ENCODE measurements at places on chromosomes 6 and 20.

- peak; percentile 14 for DNase-seq
Observed at GRCh38 chr20:40265825-40266533, 423.1 kb downstream of the MAFB start.

- DNase-seq, result no peak
Observed at GRCh38 chr20:363319-364078, 16.6 kb downstream of the NRSN2 start.

- no peak for DNase-seq
Observed at GRCh38 chr6:18330548-18331081, 56.5 kb upstream of the RNF144B start.

GRCh38 chr6:10272591-10272990, 142.3 kb downstream of the TFAP2A start:
- DNase-seq, result no peak

GRCh38 chr20:12978126-12978394, 30.7 kb upstream of the SPTLC3 start:
- DNase-seq, result no peak

GRCh38 chr6:128251445-128252340, 268.7 kb downstream of the PTPRK start:
- no peak for DNase-seq

DNA sequence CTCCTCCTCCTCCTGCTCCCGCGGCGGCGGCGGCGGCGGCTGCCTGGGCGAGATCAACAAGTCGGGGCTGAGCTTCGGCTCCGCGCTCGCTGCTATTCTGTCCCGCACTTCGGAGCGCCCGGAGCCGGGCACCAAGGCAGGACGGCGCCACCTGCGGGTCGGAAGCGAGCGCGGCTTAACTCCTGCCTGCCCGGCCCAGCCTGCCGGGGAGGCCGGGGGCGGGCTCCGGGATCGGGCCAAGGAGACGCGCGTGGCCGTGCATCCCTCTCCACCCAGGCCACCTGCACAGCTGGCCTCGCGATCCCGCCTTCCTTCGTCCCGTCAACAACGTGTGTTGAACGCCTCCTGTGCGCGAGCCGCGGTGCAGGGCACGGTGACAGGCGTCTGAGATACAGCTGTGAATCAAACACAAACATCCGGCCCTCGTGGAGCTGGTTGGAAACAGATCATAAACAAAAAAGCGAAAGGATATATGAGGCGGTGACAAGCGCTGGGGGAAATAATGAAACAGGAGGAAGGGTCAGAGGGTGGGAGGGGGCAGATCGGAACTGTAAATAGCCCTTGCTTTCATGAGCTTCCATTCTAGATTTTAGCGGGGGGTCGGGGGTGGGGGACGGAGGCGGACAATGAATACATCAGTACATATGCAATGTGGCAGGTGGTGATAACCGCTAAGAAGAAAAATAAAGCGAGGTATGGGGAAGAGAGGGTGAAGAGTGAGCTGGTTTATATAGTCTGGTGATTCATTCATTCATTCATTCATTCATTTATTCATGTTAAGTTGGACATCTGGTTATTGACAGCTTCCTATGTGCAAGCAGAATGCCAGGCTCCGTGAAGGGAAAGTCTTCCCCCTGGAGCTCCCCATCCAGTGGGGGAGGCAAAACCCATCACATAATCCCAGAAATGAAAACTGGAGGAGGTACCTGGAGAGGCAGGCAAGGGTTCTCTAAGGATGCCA, 2.0 kb upstream of the KCNB1 start:
- DNase-seq, result peak; percentile 69

DNA sequence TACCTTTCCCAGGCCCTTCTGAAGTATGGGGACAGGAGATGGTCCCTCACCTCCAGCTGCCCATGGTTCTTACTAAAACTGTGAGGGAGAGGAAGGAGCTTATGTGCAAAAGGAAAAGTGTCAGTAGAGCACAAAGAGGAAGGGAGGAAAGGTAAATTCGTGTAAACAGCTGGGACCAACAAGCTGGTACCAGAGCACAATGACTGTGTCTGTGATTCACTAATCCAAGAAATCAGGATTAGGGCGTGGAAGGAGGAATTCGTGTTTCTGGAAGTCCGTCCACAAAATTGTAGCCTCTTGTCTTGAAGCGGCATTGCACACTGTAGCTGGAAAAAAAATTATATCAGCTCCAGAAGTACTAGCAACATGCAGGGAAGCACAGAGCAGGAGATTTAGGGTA, 129.0 kb upstream of the RREB1 start:
- no peak for DNase-seq

GRCh38 chr6:125749173-125749864, at the start of gene HEY2:
HEY2 (plus strand) TSS chr6:125749632; CDS start chr6:125749777, 145 bp downstream.
- DNase-seq, result peak; percentile 56

DNA sequence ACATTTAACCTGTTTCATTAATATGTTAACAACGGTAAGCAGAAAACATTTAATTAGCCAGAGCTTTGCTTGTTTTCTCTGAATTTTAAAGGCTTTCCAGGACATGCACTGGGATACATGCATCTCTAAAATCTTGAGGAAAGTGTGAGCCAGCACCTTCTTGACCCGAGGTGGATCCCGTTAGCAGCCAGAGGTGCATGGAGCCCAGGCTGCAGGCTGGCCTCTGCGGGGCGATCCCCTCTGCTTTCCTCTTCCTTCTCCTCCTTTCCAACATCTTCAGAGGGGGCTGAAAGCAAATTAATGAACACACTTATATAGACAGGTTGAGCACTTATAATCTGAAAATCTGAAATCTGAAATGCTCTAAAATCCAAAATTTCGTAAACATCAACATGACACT, 128.7 kb upstream of the CST7 start:
- no peak for DNase-seq

- no peak for DNase-seq
Observed at GRCh38 chr20:24771542-24772061, 177.5 kb upstream of the CST7 start.

DNA sequence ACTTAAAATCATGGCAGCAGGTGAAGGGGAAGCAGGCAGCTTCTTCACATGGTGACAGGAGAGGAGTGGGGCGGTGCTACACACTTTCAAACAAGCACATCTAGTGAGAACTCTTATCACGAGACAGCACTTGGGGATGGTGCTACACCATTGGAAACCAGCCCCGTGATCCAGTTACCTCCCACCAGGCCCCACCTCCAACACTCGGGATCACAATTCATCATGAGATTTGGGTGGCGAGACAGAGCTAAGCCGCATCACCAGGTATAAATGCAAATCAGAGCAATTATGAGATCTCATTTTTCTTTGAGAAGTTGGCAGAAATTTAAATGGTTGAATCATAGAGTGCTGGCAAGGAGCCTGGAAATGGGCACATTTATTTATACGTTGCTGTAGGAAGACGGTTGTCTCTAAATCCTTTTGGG, 31.4 kb downstream of the IGF2R start:
- DNase-seq, result no peak

DNA sequence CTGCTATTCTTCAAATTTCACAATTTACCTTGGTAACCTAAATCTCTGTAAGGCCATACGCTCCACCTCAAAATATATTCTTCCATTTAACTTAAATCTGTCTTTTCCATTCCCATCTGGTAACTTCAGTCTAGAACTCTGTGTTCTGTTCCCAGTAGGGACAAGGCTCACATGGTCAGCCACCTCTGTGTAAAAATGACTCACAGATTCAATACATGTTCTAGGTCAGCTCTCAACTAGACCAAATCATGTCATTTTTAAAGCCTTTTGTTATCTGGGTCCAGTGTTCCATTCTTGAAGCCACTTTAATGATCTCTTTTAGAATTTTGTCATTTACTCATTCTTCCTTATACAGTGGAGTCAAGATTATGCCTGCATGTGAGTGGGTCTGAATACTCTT, 315.6 kb upstream of the CITED2 start:
- no peak for DNase-seq

- DNase-seq, result no peak
Observed at GRCh38 chr6:170206317-170206621, 84.6 kb downstream of the DLL1 start.

DNA sequence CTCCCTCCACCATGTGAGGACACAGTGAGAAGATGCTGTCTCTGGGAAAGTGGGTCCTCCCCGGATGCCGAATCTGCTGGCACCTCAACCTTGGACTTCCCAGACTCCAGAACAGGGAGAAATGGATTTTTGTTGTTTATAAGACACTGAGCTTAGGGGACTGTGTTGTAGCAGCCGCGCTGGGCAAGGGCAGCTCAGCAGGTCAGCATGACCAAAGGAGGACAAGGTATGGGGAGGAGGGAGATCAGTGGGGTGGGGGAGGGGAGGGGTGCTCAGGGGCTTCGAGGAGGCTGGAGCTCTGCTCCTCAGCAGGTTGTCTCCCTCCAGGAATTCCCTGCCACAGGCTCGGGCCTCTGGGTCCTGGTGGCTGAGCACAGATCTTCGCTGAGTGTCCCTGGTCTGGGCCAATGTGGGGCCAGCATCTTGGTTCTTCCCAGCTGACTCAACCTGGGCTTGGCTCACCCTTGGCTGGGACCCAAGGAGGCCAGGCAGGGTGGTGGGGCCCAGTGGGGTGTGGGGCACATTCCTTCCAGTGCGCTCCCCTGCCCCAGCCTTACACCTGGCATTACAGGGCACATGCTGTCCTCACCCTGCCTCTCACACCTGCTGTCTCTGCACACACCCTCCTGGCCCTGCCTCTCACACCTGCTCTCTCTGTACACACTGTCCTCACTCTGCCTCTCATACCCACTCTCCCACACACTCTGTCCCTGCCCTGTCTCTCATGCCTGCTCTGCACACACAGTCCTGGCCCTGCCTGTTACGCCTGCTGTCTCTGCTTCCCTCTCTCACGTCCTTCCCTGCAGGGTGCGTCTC, 107.3 kb downstream of the SYCP2 start:
- DNase-seq, result no peak

DNA sequence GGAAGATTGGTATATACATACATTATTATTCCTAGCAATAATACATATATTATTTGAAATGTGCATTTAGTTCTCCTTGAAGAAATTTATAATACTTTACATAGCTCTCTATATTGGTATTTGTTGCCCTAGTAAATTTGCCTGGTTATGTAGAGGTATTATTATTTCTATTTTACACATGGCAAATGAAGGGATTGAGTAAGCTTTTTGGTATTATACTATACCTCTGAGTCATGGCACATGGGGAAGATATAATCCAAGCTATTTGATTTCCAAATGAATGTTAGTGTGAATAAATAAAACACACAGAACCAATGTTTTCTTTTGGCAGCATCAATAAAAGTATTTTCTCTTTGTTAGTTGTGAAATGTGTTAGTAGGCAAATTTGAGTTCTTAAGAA, 409.6 kb upstream of the SLC35B3 start:
- no peak for DNase-seq

DNA sequence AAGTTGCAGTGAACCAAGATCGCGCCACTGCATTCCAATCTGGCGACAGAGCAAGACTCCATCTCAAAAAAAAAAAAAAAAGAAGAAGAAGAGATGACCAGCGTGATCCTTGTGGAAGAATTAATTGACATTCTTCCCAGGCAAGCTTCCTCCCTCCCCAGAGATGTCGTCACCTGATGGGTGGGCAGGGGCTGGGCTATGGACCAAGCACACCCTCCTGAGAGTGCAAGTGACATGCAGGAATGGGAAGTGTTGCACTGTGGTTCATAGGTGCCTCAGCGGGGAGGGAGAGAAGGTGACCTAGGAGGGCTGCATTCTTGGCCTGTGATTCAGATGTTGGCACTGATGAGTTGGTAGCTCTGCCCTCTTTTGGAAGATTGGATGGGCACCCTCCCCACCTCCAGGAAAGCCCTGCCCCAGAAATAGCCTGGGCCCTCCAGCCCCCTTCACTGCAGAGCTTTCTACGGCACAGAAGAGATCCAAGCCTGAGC, 37.8 kb downstream of the TAF8 start:
- DNase-seq, result no peak

DNA sequence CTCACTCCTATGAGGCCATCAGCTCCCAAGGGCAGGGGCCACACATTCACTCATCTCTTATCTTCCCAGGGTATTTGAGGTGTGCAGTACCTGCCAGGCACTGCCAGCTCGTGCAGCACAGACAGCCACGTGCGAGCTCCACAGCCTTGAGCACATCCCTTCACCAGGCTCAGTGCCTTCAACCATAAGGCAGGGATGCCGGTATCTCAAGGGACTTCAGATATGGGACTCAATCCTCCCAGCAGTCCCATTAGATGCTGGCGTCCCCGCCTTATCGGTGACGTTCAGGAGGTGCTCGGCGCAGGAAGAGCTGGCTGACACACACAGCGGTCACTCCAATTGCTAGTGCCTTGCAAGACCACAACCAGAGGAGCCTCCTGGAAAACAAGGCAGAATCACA, 47.0 kb downstream of the EZR start:
- DNase-seq, result no peak

DNA sequence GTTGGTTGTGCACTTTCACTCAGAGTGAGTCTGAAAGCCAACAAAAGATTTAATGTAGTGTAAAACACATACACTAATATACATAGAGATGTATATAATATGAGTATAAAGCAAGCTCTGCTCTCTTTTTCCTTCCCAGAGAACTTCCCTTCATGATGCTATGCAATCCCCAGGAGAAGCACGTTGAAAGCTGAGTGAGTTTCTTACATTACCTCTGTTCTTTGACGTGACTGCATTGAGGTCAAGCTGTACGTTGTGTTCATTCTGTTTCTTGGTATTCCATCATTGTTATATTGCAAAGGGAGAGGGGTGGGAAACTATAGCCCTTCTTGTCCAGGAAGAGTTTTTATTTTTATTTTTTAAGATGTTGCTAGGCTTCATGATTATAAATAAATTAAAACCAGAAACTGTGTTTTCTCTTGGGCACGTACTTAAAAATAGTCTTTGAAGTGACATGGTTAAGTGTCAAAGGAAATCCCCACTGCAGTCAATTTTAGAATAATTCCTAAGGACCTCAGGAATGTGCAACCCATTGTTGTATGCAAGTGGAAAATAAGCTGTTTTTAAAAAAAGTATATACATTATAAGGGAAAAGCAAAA, 651.0 kb downstream of the CD109 start:
- no peak for DNase-seq

- DNase-seq, result no peak
Observed at GRCh38 chr6:143264379-143264778, 186.1 kb downstream of the ADAT2 start.
